Activated CD4-positive, alpha-beta T cell treated with anti-CD3 and anti-CD28 coated beads for 36 hours (primary cell): ENCODE measurements at places on chromosomes 2 and 18. TPM values are rescaled to one million over a fixed set of nuclear protein-coding genes. Genes with fewer than 3 reads are reported as not detected.

GRCh38 chr2:135963841-135964240 is 21.6 kb downstream of the DARS1 start:
- no peaks in the 10 kb centered on the region for H3K27me3 ChIP-seq
- H3K4me1 ChIP-seq, result peaks cover 56% of the 10 kb centered on the region
- H3K27ac ChIP-seq, result no peak overlapping the region
- no peak for DNase-seq

Gene HOXD13
- total RNA-seq, result not detected

Gene IMP4
- 148 TPM for total RNA-seq

Gene CYP27A1
- 0.16 TPM for total RNA-seq

DNA sequence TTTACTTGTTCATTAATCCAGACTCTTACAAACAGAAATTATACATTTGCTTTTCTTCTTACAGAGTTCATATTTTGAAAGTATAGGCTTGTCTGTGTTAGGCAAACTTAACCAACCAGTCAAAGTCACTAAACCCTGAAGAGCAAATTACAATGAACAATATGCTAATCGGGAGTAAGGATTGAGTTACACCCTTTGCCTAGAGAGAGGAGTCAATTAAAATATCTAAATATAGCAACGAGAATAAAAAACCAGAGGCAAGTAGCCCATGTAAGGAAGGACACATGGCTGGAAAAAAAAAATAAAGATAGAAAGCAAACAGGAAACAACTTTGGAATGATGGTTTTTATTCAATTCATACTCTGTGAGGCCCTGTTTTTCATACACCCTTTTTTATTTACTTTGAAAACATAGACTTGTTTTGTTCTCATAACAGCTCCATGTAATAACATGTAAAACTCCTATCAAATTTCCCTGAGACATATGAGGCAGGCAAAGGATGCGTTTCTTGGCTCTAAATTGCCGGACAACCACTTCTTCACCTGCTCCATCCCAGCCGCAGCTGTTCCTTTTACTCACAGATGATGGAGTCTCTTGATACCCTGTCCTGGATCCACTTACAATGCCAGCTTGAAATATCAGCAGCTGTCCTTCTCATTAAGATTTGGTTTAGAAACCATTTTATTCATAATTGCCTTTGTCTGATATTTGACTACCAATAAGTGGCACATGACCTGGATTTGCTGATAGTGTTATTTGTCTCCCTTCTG is 767.7 kb upstream of the GCFC2 start:
- no peaks in the 10 kb centered on the region for H3K36me3 ChIP-seq
- no peak overlapping the region for H3K27ac ChIP-seq
- H3K27me3 ChIP-seq, result no peaks in the 10 kb centered on the region

- DNase-seq, result no peak
- H3K4me1 ChIP-seq, result no peaks in the 10 kb centered on the region
- no peaks in the 10 kb centered on the region for H3K36me3 ChIP-seq
- peaks cover 3% of the 10 kb centered on the region for H3K27me3 ChIP-seq
These were observed 98.3 kb downstream of the FMNL2 start for GRCh38 chr2:152433289-152433688.

DNA sequence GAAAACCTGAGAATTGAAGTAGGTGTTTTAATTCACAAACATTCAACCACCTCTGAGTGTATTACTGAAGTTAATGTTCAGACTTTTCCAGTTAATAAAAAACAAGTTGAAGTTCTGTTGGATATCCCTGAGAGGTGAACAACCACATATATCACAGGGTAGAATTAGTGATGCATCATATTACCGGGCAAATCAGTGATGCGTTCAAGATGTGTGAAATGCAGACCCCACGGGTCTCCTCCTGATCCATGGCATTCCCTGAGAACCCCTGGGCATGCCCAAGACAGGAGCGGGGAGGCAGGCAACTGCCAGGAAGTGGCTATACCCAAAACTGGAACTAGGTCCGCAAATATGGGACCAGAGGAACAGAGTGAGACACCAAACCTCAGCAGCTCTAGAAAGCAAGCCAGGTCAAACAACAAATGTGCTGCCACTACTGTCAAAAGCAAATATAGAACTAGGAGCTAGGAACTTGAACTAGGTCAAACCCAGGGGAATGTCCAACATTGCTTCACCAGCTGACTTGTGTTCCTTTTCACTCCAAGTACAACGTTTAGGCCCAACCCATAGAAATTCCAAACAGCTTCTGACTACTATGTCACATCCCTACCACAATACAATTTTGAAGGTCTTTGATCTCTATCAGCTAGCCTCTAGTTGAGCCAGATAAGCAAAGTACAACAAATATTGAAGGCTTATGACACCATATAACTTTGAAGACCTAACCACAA is 20.2 kb downstream of the PSTPIP2 start:
- H3K4me1 ChIP-seq, result peaks cover 40% of the 10 kb centered on the region
- DNase-seq, result no peak
- H3K27ac ChIP-seq, result no peak overlapping the region
- H3K27me3 ChIP-seq, result no peaks in the 10 kb centered on the region
- H3K4me3 ChIP-seq, result no peak overlapping the region
- H3K36me3 ChIP-seq, result no peaks in the 10 kb centered on the region

DNA sequence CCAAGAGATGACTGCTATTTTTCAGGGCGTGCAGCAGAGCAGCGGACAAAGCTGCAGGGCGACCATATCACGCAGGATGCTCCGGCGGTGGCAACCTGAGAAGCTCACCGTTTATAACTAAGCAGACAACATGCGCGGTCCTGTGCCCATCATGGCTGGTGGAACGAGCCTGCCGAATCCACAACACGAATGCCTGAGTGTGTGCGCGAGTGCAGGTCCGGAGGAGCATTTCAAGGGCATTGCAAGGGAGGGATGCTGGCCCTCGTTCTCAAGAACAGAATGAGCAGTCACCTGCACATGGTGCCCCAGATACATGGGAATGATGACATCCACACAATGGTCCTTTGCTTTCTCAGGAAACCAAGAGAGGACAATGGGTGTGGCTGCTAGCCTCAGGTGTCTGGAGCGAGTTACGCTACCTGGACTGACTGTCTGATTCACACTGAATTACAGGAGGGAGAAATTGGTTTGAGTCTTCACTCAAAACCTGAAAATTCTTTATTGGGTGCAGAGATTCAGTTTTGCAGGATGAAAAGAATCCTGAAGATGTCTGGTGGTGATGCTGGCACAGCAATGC is 39.8 kb downstream of the TBC1D8 start:
- H3K27ac ChIP-seq, result no peak overlapping the region
- DNase-seq, result no peak
- peaks cover 6% of the 10 kb centered on the region for H3K4me1 ChIP-seq

Gene FOXI3
- total RNA-seq, result not detected

DNA sequence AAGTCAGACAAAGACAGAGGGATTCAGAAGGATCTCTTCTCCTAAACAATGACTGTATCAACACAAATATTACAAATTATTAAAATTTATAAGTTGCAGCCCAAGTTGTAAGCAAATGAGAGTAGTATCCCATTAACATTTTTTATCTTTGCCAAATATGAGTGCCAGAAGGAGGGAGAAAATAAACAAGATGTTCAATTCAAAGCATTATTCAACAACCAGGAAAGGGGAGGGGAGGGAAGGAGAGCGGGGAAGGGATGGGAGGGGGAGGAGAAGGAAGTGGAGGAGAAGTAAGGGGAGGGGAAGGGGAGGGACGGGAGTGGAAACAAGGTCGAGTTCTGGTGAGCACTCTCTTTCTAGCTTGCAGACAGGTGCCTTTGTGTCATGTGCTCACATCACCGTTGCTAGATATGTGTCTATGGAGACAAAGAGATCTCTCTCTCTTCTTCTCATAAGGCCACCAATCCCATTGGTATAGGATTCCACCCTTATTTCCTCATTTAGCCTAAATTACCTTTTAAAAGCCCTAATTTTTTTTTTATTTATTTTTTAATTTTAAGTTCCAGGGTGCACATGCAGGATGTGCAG is 679.6 kb upstream of the CHAC2 start:
- no peaks in the 10 kb centered on the region for H3K36me3 ChIP-seq
- no peaks in the 10 kb centered on the region for H3K27me3 ChIP-seq
- no peak for DNase-seq
- H3K4me3 ChIP-seq, result no peak overlapping the region
- no peaks in the 10 kb centered on the region for H3K4me1 ChIP-seq

DNA sequence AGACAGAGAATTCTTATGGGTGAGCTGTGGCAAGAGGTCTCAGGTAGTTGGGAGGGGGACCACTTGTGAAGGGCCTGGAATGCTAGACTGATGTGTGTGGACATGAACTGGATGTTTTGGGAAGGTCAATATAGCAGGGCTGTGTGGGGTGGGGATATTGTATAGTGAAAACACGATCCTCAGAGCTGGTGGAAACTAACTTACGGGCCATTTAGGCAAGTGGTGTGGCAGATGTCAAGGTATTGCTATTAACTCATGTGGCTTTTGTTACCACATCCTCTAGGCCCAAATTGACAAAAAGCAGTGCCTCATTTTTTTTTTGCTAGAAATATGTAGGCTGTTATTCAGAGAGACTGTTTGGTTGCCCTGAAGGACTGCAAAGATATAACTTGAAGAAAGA is 8.0 kb upstream of the GALNT1 start:
- H3K27ac ChIP-seq, result no peak overlapping the region
- peaks cover 25% of the 10 kb centered on the region for H3K4me1 ChIP-seq
- no peak overlapping the region for H3K4me3 ChIP-seq
- H3K36me3 ChIP-seq, result no peaks in the 10 kb centered on the region
- H3K27me3 ChIP-seq, result peaks cover 4% of the 10 kb centered on the region

Gene RAB27B
- 0.35 TPM for total RNA-seq

DNA sequence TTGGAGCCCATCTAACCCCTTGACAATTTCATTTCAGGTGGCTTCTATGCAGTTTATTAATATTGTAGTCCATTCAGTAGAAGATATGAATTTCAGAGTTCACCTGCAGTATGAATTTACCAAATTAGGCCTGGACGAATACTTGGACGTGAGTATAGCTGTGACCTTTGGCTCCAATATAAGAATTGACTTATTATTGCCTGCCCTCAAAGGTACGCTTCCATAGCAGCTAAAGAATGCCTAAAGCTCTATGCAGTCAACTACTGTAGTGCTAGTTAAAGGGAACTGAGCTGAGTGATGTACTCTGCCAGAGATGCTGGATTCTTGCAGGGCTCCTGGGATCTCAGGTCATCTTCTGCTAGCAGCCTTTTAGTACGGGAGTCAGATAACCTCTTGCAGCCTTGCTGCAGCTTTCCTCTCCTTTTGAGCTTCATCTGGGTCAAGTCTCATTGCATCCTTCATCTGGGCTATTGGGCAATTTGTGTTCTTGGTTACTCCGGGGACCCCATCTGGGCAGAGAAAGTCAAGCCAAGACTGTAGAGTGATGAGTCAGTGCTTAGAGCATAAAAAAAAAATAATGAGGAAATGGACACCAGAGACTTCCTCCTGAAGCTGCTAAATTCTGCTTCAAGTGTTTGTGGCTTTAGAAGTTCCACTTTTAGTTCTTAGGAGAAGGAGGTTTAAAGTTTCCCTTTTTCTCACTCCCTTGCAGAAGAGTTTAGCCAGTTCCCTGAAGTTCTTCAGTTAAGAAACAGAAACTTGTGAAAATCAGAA is 105.6 kb downstream of the PRPF40A start:
- H3K27me3 ChIP-seq, result no peaks in the 10 kb centered on the region
- no peaks in the 10 kb centered on the region for H3K36me3 ChIP-seq
- peaks cover 8% of the 10 kb centered on the region for H3K4me1 ChIP-seq
- DNase-seq, result no peak

- no peaks in the 10 kb centered on the region for H3K36me3 ChIP-seq
- H3K4me1 ChIP-seq, result peaks cover 5% of the 10 kb centered on the region
- H3K4me3 ChIP-seq, result no peak overlapping the region
- H3K27me3 ChIP-seq, result peaks cover 4% of the 10 kb centered on the region
- H3K27ac ChIP-seq, result no peak overlapping the region
These were observed 318.1 kb downstream of the PDE11A start for GRCh38 chr2:177754492-177754873.

DNA sequence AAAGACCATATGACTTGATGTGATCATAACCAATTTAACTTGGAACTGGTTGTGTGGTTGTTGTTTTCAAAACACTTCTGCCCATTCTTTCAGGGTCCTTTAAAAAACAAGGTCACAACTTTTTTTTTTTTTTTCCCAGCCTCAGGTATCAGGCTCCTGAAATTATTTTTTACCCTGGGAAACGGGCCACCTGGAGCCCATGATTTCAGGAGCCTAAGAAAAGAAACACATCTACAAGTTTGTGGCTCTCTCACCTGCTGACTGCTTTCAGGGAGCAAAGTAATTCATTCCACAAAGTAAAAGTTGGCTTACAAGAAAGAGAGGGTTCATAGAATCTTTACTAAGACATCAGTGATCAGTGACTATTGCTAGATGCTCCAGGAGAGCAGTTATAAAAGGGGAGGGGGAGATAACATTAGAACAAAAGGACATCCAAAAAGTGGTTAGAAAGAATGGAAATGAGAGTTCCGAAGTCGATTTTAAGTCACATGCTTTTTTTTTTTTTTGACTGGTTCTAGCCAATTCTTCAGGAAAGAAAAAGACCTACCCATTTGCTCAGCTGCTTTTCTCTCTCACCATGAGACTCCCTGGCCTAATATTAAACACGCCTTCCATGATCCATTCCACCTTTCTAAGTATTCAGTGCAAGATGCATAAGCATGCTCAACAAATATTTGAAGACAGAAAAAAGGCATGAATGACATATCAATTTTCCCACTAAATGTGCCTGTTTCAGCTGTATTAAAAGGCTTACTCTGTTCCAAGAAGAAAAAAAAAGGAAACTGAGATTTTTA is 267.3 kb downstream of the LRATD1 start:
- H3K4me1 ChIP-seq, result no peaks in the 10 kb centered on the region
- H3K4me3 ChIP-seq, result no peak overlapping the region
- no peaks in the 10 kb centered on the region for H3K27me3 ChIP-seq

GRCh38 chr18:49582579-49582978 is 20.7 kb downstream of the LIPG start:
- no peak overlapping the region for H3K27ac ChIP-seq
- DNase-seq, result no peak
- no peak overlapping the region for H3K4me3 ChIP-seq
- H3K27me3 ChIP-seq, result peaks cover 16% of the 10 kb centered on the region
- H3K36me3 ChIP-seq, result no peaks in the 10 kb centered on the region
